Lower lobe of right lung (tissue), 2 donors: ENCODE measurements at places on chromosomes 3 and 15. TPM values are rescaled to one million over a fixed set of nuclear protein-coding genes. Genes with fewer than 3 reads are reported as not detected.

GRCh38 chr3:54755756-54756155 is 172.1 kb downstream of the LRTM1 start:
- no peak overlapping the region for H3K27ac ChIP-seq
- H3K4me3 ChIP-seq: no peak overlapping the region
- no peaks in the 10 kb centered on the region for H3K27me3 ChIP-seq
- no peaks in the 10 kb centered on the region for H3K36me3 ChIP-seq

DNA sequence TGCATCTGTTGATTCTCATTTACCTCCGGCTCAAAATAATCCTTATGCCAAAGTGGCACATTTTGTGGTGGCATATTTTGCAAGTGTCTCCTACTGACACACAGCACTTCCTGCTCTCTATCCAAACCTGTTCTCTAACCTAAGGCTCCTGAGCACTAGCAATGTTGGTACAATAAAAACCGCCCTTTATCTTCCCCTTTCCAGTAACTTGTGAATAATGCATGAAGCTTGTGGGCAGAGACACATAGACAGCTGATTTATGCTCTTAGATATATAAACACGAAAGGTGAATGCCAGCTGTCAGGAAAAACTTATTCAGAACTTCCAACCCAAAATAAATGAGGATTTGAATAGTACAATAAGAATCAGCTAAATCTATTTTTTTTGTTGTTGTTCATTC is 34.6 kb upstream of the ARPIN start:
- no peak overlapping the region for H3K4me3 ChIP-seq
- DNase-seq: no peak
- no peaks in the 10 kb centered on the region for H3K27me3 ChIP-seq
- no peaks in the 10 kb centered on the region for H3K4me1 ChIP-seq
- H3K27ac ChIP-seq: no peak overlapping the region
- H3K36me3 ChIP-seq: no peaks in the 10 kb centered on the region

GRCh38 chr3:40764747-40765146 is 240.0 kb downstream of the ZNF621 start:
- no peaks in the 10 kb centered on the region for H3K36me3 ChIP-seq
- no peak for DNase-seq
- H3K27me3 ChIP-seq: no peaks in the 10 kb centered on the region
- H3K27ac ChIP-seq: no peak overlapping the region

DNA sequence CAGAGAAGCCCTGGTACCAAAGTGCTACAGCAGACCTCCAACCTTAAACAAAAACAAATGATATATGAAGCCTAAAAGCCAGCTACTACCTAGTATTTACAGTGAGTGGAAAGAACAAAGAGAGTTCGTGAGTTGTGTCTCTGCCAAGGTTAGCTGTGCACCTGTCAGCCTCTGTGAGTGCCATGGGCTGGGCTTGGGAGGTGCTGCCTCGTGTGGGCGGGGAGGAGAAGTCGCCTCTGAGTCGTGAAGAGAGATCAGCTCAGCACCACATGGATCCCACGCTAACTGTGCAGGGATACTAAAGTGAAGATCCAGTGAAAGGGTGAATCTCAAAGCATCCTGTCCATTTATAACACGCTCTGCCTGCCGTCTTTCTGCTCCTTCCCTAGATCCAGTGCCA is 101.9 kb downstream of the CHDH start:
- H3K27me3 ChIP-seq: no peaks in the 10 kb centered on the region
- H3K4me1 ChIP-seq: peaks cover 13% of the 10 kb centered on the region
- H3K27ac ChIP-seq: no peak overlapping the region
- peaks cover 11% of the 10 kb centered on the region for H3K36me3 ChIP-seq

The RETNLB gene
- total RNA-seq: not detected

The NISCH gene
- 90.2 TPM for total RNA-seq

The SCN11A gene
- total RNA-seq: 0.27 TPM
